ENCODE measurements at places on chromosomes 2 and 18.

DNA sequence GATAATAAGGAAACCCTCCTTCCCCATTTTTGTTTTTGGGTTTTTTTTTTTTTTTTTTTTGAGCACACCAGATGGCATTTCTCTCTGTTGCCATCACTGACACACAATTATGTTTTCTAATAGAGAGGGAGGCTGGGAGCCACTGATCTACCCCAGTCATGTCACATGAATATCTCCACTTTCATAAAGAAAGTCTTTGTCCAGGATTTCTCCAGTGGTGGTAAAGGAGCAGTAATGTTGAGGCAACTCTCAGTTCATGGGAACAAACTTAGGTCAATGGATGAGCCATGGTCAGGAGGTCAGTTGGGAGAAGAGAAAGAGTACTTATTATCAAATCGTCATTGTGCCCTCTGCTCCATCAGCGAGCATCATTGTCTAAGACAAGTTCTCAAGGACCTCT is 603.7 kb downstream of the ARHGAP15 start:
- no peak for DNase-seq

- DNase-seq, result no peak
Observed at GRCh38 chr18:39314595-39314994, 1749.0 kb upstream of the CELF4 start.

DNA sequence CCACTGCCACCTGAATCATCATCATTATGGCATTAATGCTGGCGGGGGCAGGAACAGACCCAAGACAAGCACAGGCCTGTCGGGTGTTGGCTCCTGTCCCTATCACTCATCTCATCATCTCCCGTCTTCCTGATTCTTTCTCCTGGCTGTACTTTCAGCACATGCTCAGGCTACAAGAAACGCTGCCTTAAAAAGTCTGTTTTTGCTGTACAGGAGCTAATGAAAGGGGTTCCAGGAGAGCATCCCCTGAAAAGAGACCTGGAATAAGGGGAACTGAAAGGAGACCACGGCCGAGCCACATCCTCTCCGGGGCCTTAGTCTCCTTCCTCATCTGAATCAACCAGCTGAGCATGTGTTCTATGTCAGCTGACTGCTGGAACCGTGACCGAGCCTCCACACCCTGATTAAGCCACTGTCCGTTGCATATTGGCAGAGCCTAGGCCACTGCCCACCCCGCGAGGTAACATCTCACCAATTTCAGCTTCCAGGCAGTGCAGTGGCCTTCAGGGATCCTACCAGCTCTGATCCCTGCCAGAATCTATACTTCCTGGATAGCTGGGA is 62.6 kb downstream of the DNMT3A start:
- DNase-seq, result no peak

GRCh38 chr2:85672456-85672855 is 4.5 kb upstream of the SFTPB start:
- no peak for DNase-seq

GRCh38 chr2:103284750-103285149 is 522.9 kb downstream of the TMEM182 start:
- no peak for DNase-seq

GRCh38 chr2:227295806-227296205 is 29.2 kb upstream of the MFF start:
- no peak for DNase-seq

- no peak for DNase-seq
Observed at GRCh38 chr2:158600155-158600802, 143.5 kb downstream of the PKP4 start.

GRCh38 chr2:23520256-23520655 is 135.3 kb downstream of the KLHL29 start:
- DNase-seq, result no peak

DNA sequence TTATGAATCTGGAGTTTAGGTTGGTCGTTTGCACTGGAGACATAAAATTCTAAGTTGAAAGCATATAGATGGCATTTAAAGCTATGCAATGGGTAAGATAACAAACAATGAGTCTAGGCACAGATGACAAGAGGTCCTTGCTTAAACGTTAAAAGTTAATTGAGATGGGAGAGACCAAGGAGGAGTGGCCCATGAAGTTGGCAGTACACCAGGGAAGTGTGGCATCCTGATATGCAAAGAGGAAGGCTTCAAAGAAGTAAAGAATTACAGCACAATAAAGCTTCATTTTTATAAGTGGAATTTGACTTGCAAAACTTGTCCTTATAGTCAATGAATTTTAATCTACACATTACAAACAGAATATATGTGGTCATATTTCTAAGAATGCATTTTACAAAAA is 23.2 kb downstream of the UPP2 start:
- no peak for DNase-seq

DNA sequence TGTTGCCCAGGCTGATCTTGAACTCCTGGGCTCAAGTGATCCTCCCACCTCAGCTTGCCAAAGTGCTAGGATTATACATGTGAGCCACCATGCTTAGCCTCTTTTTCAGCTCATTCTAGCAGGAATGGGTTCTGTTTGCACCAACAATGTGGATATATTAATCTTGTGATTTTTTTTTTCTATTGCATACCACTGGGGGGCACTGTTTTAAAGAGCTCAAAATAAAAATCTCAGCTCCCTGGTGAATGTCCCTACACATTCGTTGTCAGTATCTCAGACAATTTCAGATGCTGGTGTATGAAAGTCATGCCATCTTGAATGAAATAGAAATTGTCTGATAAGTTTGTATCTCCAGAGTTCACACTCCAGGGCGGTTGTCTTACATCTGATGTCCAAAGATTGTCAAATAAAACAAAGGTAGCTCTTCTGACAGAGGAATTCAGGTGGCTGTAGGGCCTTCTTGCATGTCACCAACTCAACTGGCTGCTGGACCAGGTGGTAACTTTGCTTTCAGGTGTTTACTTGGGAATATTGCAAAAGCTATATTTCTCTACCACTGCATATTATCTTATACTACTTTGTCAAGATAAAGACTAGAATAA is 3.1 kb upstream of the MATN3 start:
- DNase-seq, result no peak

DNA sequence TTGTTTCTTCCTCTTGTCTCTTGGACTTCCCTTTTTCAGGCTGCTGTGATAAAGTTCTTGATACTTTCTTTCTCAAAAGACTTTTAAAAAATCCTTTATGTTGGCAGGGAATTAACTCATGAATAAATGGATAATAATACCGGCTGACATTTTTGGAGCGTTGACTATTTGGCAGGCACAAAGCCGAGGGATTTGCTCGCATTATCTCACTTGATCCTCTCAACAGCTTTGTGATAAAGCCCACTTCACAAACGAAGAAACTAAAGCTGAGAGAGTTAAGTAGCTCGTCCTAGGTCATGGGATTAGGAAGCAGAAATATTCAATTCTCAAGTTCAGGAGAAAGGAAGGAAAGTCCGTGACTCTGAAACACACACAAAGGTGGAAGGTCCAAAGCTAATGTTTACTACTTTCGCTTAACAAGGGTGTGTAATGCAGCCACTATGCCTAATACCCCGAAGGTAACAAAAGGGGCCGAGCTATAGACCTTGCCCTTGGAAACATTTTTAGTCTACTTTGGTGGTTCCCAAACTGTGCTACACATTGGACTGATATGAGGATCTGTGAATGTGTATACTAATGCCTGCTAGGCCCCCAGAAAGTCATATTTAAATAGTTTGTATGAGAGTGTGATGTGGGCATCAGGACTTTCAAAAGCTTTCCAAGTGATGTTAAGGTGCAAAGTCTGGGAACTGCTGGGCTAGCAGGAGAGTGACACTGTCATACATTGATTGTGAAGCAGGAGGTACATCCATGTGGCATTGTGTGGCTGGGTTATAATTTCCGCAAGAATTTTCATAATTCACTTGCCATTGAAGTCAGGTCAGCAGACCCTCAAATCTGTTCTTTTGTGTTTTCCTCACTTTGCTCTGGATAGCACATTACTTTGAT is 508.4 kb downstream of the PLCL1 start:
- no peak for DNase-seq

GRCh38 chr2:12714391-12715221 is 2.1 kb upstream of the TRIB2 start:
- DNase-seq, result no peak

- no peak for DNase-seq
Observed at GRCh38 chr18:45458033-45458432, 157.2 kb upstream of the SLC14A2 start.

GRCh38 chr2:33893824-33894223 is 294.7 kb upstream of the FAM98A start:
- no peak for DNase-seq

GRCh38 chr2:96359310-96359709 is 23.7 kb downstream of the NCAPH start:
- no peak for DNase-seq

DNA sequence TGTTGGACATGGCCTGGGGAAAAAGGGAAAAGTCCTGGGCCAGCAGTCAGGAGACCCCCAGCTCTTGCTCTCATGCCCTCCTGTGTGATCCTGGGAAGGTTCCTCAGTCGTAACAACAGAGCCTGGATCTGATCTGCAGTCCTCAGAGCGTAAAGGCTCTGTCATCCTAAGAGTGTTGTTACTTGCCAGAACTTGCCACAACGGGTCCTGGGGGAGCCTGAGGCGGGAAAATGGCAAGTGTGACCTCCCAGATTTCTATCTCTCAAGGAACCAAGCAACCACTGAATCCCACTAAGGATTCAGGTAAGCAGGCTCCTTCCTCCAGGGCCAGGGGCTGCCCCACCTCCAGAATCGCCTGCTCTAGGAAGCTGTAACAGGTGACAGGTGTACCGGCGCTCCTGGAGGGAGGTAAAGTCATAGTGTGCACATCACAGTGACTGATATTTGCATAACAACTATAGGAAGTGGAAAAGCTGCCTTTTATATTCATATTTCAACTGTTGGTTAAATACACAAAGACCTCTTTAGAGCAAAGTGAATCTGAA is 18.4 kb downstream of the HS1BP3 start:
- DNase-seq, result no peak

GRCh38 chr2:74653589-74653984 is 460 bp upstream of the SEMA4F start:
- no peak for DNase-seq

DNA sequence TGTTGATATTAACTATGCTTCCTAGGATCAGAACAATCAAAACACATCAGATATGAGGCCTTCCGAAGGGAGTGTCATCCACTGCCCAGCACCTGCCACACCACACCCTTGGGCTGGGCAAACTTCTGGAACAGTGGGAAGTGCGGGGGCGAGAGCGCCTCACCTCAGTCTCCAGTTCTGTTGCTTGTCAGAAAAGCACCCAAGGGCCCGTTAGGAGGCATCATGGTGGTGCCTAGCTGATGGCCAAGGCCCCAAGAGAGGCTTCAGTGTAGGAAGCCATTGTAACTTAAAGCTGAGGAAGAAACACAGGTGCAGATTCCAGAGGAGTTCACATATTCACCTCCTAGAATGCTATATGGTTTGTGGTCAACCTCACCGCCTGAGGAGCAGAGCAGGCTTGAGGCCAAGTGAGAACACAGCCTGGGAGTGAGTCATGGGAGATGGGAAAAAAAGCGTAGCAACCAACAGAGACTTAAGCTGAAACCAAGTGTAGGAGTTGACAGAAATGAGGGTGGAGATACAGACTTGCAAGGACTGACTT is 85.1 kb upstream of the ATL2 start:
- no peak for DNase-seq

DNA sequence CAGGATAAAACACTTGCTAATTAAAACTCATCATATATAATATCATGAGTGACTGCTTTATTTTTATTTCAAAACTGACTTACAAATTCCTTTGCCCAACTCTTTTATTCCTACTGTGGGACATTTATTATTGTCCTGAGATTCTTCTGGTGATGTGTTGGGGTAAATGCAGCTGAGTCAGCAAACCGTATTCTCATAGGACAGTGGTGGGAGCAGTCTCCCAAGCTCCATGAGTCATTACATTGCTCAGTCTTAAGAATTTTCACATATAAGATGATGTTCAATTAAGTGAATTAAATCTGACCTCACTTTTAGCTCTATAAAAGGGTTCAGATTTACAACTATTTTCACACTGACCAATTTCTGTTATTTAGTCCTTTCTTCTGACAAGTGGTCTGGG is 1530.7 kb downstream of the LRP1B start:
- DNase-seq, result no peak

- DNase-seq, result no peak
Observed at GRCh38 chr18:24459772-24460171, 665 bp upstream of the HRH4 start.

DNA sequence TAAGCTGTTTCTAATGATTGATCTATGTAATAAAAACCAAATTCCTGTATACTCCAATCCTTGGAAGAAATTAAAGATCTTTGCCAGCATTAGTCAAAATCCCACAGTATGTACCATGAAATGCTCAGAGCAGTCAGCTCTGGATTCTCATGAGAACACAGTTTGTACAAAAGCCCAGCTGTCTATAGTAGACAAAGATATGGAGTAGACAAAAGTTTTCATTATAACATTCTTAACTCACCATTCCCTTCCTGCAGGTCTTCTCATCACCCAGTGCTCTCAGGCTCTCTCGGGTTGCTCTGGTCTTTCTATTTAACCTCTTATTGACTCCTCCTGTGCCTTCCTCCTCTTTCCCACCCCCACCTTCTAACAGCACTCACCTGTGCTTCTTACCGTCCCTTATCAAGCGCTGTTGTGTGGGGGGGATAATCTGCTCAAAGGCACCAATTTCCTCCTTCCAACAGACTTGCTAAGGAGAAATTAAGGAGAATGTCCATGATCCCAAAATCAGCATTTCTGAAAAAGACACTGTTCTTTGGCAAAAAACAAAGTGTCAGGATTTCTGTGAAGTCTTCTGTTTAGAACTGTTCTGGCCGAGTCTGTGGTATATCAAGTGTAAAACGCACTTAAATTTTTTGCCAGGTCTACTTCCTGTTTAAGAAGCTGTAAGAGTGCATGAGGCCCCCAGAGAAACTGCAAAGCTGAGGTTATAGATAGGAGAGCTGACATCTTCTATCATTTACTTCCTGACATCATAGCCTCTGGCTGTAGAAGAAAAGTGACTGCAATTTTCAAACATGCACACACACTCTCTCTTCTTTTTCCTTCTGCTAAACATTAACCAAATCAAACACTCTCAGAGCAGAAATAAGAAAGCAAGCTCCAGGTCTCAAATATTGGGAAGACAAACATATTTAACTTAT is 144.1 kb downstream of the EVA1A start:
- DNase-seq, result no peak

GRCh38 chr18:56501896-56502295 is 136.5 kb downstream of the TXNL1 start:
- no peak for DNase-seq

DNA sequence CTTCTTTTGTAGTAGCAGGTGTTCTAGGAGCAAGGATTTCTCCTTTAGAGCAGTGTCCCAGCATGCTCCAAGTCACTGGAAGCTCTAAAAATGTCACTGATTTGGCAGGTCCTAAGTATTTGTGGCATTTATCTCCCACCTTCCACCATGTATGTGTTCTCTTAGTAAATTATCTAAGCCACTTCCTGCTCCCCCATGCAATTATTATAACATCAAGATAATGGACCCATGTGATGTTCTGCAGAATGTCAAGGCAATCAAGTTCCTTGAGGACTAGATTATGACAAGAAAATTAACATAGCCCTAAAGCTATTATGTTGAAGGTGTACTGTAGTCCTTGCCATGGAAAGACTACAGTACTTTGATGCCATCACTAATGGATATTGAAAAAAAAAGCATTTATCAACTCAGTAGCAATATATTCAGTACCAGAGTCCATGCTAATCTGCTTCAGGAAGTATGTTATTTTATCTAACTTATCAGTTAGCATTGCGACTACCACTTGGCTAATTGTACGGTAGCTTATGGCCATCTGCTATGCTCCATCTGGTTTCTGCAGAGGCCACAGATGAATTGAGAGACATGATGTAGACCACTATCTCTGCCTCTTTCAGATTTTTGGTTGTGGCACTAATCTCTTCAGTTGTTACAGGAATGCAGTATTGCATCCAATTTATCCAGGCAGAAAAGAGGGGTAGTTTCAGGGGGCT is 56.7 kb downstream of the GPR39 start:
- DNase-seq, result no peak
